ENCODE measurements at places on chromosomes 1 and 21. TPM values are rescaled to one million over a fixed set of nuclear protein-coding genes. Genes with fewer than 3 reads are reported as not detected.

The PLOD1 gene
- 5.1 TPM for total RNA-seq

The HENMT1 gene
- total RNA-seq = 11.0 TPM

- H3K4me3 ChIP-seq = peak overlapping the region; percentile 85
- H3K27ac ChIP-seq = peak overlapping the region; percentile 77
- H3K4me1 ChIP-seq = peaks cover 49% of the 10 kb centered on the region
Observed at GRCh38 chr1:247210062-247210375, 38.2 kb upstream of the ZNF124 start.

- H3K4me1 ChIP-seq = no peaks in the 10 kb centered on the region
- H3K36me3 ChIP-seq = no peaks in the 10 kb centered on the region
- H3K4me3 ChIP-seq = no peak overlapping the region
- no peaks in the 10 kb centered on the region for H3K27me3 ChIP-seq
Observed at GRCh38 chr1:190908246-190908645, 430.6 kb upstream of the BRINP3 start.

The URB1 gene
- 20.0 TPM for total RNA-seq

The CFHR2 gene
- not detected for total RNA-seq

The TBX15 gene
- total RNA-seq = not detected

- H3K4me3 ChIP-seq = no peak overlapping the region
- H3K27me3 ChIP-seq = peaks cover 25% of the 10 kb centered on the region
- DNase-seq = no peak
- no peak overlapping the region for H3K27ac ChIP-seq
Observed at GRCh38 chr1:207020065-207020708, 12.4 kb downstream of the C1orf116 start.

DNA sequence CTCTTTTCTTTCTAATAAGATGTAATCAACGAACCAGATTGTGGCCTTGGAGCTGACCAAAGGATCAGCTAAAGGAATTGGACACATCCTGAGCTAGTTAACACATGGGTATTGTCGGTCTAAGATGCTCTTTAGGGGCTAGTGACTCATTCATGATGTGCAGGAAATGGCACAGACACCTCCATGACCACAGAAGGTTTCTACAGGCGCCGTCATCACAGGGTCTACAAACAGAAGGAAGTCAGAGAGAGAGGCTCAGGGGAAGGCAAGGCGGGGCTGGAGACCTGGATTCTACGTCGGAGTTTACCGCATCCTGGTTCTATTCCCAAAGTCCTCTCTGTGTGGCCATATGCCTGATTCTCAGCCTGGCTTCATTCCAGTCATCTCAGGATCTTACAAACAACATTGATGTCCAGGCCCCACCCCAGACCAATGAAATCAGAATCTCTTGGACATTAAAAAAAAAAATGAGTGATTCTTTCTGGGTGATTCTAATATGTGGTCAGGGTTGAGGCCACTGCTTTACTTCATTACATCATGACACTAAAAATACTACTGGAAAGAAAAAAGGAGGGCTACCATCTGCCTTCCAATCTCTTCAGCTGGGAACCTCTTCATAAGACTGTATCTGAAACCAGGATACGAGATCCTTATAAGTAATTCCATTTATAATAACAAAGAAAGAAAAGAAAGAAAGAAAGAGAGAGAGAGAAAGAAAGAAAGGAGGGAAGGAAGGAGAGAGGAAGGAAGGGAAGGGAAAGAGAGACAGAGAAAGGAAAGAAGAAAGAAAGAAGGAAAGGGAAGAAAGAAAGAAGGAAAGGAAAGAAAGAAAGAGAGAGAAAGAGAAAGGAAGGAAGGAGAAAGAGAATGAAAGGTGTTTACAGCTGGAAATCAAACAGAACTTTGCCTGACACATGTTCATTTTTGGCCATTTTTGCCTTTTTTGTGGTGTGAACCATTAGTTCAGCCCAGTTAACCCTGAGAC lies 11.6 kb upstream of the KCNJ15 start:
- peak; percentile 33 for DNase-seq
- H3K27ac ChIP-seq = no peak overlapping the region
- H3K27me3 ChIP-seq = no peaks in the 10 kb centered on the region
- H3K4me1 ChIP-seq = peaks cover 14% of the 10 kb centered on the region

DNA sequence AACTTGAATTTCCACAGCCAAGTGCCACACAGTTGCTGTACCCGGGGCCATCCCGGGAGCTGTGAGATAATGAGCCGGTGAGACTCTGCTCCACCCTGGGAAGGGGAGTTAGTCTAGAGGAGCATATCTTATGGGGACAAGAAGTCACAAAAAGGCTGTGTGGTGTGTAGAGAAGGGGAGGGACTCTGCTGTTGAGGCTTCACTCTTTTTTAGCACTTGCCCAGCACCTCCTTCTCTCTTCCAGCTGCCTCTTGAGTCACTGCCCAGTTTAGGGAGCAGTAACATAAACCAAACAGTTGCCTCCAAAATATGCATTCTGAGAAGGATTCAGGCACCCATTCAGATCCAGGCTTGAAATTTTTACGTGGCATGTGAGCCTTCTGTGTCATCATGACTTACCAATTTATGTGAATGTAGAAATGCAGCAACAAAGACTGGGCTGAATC lies 744 bp upstream of the WDR26 start:
- no peaks in the 10 kb centered on the region for H3K27me3 ChIP-seq
- peaks cover 34% of the 10 kb centered on the region for H3K4me1 ChIP-seq
- no peaks in the 10 kb centered on the region for H3K36me3 ChIP-seq
- peak overlapping the region; percentile 79 for H3K4me3 ChIP-seq
- DNase-seq = no peak

- H3K27me3 ChIP-seq = peaks cover 74% of the 10 kb centered on the region
- no peak overlapping the region for H3K27ac ChIP-seq
- no peak overlapping the region for H3K4me3 ChIP-seq
- no peaks in the 10 kb centered on the region for H3K4me1 ChIP-seq
- DNase-seq = no peak
Observed at GRCh38 chr21:45873866-45874265, 107.7 kb upstream of the COL6A1 start.

GRCh38 chr1:5949761-5950100 lies 42.5 kb downstream of the NPHP4 start:
- DNase-seq = no peak
- no peaks in the 10 kb centered on the region for H3K4me1 ChIP-seq
- no peak overlapping the region for H3K27ac ChIP-seq
- no peak overlapping the region for H3K4me3 ChIP-seq

The TEDDM1 gene
- total RNA-seq = not detected

DNA sequence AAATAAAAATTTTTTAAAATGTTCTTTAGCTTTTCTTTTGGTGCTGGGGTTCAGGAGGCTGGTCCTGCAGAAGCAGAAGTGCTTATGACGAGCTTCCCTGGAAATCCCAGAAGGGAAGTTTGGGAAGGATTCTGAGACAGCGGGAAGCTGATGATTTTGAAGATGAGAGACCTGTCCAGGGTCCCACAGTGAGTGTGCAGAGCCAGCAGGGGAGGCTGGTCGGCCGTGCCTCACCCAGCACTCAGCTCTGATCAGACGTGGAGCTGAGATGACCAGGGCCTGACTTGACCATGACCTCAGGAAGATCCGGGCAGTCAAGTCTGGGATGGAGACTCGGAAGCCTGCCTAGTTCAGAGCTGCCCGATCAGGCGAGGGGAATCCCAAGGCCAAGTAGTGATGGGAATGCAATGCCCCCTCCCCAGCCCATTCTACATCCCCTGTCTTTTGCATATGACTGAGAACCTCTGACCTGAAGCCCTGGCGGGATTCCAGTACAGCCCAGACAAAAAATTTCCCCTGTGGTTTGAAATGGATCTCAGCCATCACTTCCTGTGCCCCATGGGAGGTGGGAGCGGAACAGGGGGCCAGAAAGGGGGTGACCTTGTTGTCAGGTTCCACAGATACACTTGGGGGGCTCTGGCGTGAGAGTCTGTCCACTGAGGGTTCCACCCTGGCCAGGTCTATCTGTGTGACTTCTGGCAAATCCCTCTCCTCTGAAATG lies 96.8 kb upstream of the RUNX3 start:
- H3K4me3 ChIP-seq = no peak overlapping the region
- DNase-seq = no peak
- H3K4me1 ChIP-seq = peaks cover 100% of the 10 kb centered on the region
- no peak overlapping the region for H3K27ac ChIP-seq
- no peaks in the 10 kb centered on the region for H3K27me3 ChIP-seq

The FAM72C gene
- not detected for total RNA-seq

- no peaks in the 10 kb centered on the region for H3K4me1 ChIP-seq
- H3K36me3 ChIP-seq = no peaks in the 10 kb centered on the region
- H3K4me3 ChIP-seq = no peak overlapping the region
Observed at GRCh38 chr21:36881228-36881627, 85.2 kb downstream of the HLCS start.

The BROX gene
- total RNA-seq = 52.0 TPM

The MROH7 gene
- 0.63 TPM for total RNA-seq

DNA sequence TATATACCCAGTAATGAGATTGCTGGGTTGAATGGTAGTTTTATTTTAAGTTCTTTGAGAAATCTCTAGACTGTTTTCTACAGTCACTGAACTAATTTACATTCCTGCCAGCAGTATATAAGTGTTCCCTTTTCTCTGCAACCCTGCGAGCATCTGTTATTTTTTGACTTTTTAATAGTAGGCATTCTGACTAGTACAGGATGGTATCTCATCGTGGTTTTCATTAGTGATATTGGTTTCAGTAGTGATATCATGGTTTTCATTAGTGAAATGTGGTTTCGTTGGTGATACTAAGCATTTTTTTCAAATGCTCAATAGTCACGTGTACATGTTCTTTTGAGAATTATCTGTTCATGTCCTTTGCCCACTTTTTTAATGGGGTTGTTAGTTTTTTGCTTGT lies 316.8 kb downstream of the PTBP2 start:
- H3K36me3 ChIP-seq = no peaks in the 10 kb centered on the region
- no peak overlapping the region for H3K4me3 ChIP-seq
- DNase-seq = no peak
- H3K4me1 ChIP-seq = no peaks in the 10 kb centered on the region
- H3K27ac ChIP-seq = no peak overlapping the region

- no peaks in the 10 kb centered on the region for H3K36me3 ChIP-seq
- no peak overlapping the region for H3K27ac ChIP-seq
- no peaks in the 10 kb centered on the region for H3K27me3 ChIP-seq
- DNase-seq = no peak
- no peak overlapping the region for H3K4me3 ChIP-seq
Observed at GRCh38 chr1:229383961-229384360, 41.1 kb upstream of the CCSAP start.

The GBP6 gene
- 0.13 TPM for total RNA-seq

Measured in T-cell (primary cell).